Activated CD4-positive, alpha-beta memory T cell treated with anti-CD3 and anti-CD28 coated beads, Interleukin-2, amount 10 ng/mL, durations not matched to agents 7 days and 5 days (primary cell): ENCODE measurements at places on chromosomes 6 and 20.

DNA sequence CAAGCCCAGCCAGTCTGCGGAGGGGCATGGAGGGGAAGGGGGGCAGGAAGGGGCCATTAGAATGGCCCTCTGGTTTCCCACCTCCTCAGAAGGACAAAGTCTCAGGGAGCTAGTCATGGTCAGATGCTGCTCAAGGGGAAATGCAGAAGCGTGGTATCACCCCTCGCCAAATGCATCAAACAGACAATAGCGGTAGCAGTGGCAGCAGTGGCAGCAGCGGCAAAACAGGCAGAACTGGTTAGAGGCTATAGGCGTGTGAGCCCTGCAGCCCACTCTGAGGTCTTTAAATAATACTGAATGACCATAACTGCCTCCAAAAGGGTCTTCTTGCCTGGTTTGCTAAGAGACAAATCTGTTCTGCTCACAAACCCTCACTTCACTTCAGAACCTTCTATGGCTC, 186.7 kb downstream of the TFAP2C start:
- no peak for DNase-seq

- DNase-seq = no peak
Measured at GRCh38 chr20:11924923-11925322, 7.2 kb downstream of the BTBD3 start.

DNA sequence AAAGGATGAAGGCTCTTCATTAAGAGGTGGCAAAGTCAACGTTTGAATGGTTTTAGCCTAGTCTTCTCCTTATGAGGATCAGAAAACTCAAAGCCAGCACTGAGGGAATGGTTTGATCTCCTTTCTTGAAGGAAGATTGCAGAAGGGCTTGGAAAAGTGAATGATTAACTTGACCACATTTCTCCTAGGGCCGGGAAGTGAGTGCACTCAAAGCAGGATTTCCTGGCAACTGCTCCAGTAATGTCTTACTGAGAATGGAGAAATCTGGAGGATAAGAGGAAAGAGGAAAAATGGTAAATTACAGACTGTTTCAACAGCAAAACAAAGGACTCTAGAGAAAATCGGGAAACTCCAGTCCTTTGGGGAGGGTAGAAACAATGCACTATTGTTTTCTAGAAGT, 189.0 kb upstream of the FOXA2 start:
- no peak for DNase-seq

DNA sequence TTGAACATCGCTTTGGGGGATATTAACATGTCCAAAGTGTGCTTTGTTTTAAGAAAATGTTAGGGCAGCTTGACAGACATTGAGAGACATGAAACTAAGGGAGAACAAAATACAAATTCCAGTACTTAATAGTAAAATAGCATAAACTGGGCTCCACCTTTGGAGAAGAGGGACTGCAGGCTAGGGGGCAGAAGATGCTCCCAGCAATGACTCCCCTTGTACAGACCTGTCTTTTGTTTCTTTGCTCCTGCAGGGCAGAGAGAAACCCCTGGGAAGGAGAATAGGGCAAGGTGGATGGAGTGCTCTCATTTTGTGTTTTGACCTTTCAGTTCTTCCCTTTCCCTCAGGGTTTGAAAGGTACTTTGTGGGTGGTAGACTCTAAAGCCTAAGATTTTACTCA, 115.6 kb upstream of the PLCB4 start:
- DNase-seq = no peak

GRCh38 chr20:19598117-19598850, 159.8 kb upstream of the RIN2 start:
- DNase-seq = no peak

GRCh38 chr6:127129251-127129650, 10.8 kb downstream of the RSPO3 start:
- DNase-seq = no peak

GRCh38 chr6:128078276-128078675, 177.4 kb upstream of the THEMIS start:
- no peak for DNase-seq

- no peak for DNase-seq
Measured at GRCh38 chr6:139738801-139739455, 364.5 kb upstream of the CITED2 start.

- DNase-seq = no peak
Measured at GRCh38 chr6:151699719-151700118, 107.8 kb upstream of the ESR1 start.
